ENCODE measurements at places on chromosomes 3 and 15.

GRCh38 chr3:101828691-101829436, 20.4 kb upstream of the NFKBIZ start:
- no peak for DNase-seq

DNA sequence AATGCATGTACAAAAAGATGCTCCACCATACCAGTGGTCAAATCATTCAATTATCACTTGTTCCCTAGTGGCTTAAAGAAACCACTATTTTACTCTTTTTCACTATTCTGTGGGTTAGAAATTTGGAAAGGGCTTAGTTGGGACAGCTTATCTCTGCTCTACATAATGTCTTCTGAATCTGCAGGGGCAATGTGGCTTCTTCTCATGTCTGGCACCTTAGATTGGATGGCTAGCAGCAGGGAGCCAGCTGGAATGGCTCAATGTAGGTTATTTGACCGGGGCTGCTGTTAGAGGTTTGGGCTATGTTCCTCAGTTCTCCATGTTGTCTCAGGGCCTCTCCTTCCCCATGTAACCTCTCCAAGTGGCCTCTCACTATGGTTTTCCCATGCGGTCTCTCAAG, 57.5 kb upstream of the EPHB1 start:
- DNase-seq, result no peak

DNA sequence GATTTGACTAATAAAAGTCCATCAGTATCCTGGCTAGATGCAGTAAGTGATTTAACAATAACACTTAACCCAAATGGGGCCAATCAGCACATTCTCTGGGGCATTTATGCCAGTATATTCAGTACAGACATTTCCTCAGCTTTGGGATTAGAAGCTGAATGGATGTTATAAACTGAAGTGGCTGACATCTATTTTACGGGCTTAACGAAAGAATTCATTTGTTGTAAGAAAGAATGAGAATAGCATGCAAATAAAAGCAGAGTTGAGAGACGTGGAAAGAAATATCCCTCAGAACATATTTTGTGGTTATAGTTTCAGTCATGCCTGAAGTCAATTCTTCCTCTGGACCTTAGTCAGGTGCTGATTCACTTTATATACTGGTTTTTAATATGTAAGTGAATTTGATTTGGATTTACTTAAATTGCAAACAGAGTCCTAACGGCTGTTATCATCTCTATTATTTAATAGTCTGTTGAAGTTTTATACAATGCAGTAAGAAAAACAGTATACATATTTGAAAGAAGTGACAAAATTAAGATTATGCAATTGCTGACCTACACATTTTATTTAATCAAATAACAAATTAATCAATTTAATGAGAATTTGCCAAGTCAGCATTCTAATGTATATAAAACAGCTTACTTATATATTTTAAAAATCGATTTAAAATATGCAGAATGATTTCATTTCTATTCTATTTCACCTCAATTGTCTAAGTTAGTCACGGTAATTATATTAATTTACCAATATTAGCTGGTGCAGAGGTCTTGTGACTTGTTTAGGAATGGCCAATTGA, 513.9 kb upstream of the CADM2 start:
- no peak for DNase-seq

GRCh38 chr3:71389911-71390573, 193.5 kb downstream of the FOXP1 start:
- no peak for DNase-seq

DNA sequence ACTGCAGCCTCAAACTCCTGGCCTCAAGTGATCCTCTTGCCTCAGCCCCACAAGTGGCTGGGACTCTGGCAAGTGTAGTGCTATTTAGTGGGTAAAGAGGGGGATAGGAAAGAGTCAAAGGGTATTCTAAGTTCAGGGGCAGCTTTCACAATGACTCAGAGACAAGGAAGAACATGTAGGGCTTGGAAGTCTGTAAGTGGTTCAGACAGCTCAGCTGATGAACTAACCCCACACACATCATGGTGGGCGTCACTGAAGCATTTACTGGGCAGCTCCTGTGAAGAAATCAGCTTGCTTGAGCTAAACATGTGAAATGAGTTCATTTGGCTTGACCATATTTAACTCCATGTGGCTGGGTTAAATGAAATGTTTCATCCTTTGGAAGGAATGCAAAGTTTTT, 34.6 kb upstream of the THSD4 start:
- no peak for DNase-seq

- DNase-seq, result no peak
These were observed 46.4 kb upstream of the PRICKLE2 start for GRCh38 chr3:64271631-64272030.

- no peak for DNase-seq
These were observed 18.3 kb upstream of the ATP8B4 start for GRCh38 chr15:50137330-50137761.

DNA sequence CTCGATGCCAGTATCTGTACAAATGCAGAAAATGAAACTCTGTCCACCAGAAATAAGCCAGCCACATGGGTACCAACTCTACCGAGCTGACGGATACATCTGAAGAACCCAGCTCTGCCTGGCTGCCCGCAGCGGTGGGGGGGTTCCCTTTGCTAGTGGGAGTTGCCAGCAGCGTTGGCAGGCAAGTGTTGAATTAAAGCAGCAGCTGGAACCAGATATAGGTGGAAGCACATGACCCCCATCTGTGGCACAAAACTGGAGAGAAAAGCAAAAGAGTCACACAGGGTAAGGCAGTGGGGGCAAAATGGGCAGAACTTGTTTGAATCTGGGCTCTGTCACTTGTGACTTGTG, 17.9 kb downstream of the CRYGS start:
- no peak for DNase-seq

DNA sequence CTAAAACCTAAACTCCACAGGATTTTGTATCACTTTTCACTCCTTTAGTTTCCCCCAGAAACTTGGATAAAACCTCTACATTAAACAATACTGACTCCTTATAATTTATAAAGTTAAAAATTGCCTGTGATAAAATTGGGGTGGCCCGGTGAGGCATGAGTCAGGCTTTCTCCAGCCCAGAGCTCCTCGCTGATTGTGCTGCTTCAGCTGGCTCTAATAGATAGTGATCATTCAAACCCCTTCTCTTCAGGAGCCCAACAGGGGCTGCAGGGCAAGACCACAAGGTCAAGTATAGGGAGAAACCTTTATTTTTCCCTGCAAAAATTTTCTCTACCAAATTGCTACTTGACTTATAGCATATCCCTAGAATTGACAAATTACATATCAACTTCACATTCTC, 308.2 kb downstream of the PLCL2 start:
- no peak for DNase-seq

- no peak for DNase-seq
These were observed 57.6 kb downstream of the TAFA4 start for GRCh38 chr3:68874551-68875348.

DNA sequence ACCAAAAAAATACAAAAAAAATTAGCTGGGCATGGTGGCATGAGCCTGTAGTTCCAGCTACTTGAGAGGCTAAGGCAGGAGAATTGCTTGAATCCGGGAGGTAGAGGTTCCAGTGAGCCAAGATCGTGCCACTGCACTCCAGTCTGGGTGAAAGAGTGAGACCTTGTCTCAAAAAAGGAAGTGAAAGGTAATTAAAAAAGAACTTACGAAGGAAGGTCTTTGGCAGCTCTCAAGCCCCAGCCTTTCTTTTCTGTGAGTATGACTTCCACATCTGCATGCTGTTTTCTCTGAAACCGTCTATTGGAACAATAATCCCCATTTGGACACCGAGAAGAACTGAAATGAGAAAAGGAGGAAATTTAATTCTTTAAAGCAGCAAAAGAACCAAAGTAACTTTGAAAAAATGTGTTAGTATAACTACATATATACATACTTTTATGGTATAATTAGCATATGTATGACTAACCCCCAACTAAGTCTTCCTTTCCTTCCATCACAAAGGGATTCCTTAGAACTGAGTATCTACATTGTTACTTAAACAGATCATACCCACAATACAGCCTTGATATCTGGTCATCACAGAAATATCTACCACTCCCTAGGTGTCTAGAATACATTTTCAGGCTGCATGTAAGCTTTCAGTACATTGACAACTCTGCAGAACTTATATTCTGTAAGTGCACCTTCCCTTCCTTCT, 50.1 kb downstream of the SETD2 start:
- no peak for DNase-seq

- DNase-seq, result no peak
These were observed 2.8 kb downstream of the LSAMP start for GRCh38 chr3:116442331-116443021.

DNA sequence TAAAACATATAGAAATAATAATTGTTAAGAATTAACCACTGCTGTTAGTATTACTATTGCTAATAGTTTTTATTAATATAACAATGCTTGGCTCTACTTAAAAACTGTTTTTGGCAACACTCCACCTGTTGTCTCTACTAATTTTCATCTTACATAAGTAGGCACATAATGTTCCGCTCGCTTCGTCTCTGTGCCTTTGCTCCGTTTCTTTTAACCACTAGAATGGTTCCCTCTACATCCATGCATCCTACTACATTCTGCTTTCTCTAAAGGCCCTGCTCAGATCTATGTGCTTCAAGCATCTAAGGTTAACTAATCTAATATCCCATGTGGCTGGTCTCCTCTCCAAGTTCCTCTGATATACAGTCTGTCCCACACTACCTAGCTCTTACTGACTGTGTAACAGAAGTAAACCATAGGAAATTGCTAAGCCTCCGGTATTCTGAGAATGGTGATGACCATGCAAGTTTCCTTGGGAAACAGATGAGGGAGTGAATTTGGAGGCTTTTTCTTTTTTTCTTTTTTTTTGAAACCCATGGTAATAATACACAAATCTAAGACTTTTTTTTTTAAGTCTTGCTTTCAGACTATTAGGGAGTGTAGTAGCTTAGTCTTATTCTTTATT, 138.3 kb downstream of the P3H2 start:
- DNase-seq, result no peak

GRCh38 chr3:197202694-197203093, 95.7 kb downstream of the DLG1 start:
- DNase-seq, result no peak

- DNase-seq, result no peak
These were observed 1.2 kb upstream of the TCAIM start for GRCh38 chr3:44337248-44337785.

- DNase-seq, result no peak
These were observed 45.8 kb upstream of the UBE2E2 start for GRCh38 chr3:23157331-23157730.

- no peak for DNase-seq
These were observed 370.4 kb upstream of the CDIN1 start for GRCh38 chr15:36208868-36209582.

GRCh38 chr3:39281533-39281932, 1.7 kb upstream of the CX3CR1 start:
- no peak for DNase-seq

DNA sequence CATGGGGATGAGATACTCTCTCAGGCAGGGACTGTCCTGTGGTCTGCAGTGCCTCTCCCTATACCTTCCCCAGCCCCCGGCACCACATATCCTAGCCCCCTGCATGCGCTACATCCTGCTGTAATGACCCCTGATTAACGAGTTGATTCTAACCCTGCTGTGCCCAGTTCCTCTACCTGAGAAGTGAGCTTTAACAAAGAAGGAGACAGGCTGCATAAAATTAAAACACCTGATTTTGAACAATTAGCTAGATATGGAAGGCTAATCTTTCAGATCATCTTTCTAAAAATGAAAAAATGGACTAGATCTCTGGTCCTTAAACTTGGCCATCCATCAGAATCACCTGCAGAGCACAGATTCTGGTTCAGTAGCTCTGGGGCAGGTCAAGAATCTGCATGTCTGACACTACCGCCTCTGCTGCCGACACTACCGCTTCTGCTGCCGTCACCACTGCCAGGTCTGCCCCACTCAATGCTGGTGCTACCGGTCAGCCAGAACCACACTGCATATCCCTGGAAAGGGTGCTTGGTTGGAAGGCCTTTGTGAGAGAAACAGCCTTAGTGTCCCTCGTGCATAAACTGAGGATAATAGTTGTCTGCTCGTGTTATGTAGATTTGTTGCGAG, 33.6 kb upstream of the ZBTB38 start:
- DNase-seq, result no peak

DNA sequence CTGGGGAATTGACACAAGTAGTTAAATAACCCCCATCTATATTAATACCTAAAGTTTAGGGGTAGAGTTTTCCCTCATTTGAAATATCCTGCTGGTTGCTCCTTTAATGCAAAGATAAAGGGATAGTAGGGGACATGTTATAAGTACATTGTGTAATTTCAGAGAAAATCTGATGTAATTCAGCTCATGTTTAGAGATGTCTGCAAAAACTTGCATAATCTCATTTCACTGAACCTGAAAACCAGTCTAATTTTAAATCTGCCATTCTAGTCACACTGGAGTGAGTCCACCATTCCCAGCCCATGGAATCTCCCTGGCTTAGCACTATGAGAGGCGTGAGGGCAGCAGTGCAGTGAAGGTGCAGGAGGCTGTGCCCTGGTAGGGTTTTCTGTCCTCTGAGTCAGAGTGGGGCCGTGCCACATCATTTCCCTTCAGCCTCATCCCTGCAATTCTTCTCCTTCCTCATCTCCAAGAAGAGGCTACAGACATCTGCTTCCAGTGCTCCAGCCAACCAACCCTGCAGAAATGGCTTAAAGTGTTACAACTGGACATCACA, 246.3 kb upstream of the UMPS start:
- DNase-seq, result no peak

GRCh38 chr3:44674211-44674610, 25.7 kb downstream of the ZNF35 start:
- no peak for DNase-seq

- DNase-seq, result no peak
These were observed 68.7 kb upstream of the ADPGK start for GRCh38 chr15:72852273-72852672.

- no peak for DNase-seq
These were observed 3.5 kb upstream of the MTFMT start for GRCh38 chr15:65032801-65033537.

DNA sequence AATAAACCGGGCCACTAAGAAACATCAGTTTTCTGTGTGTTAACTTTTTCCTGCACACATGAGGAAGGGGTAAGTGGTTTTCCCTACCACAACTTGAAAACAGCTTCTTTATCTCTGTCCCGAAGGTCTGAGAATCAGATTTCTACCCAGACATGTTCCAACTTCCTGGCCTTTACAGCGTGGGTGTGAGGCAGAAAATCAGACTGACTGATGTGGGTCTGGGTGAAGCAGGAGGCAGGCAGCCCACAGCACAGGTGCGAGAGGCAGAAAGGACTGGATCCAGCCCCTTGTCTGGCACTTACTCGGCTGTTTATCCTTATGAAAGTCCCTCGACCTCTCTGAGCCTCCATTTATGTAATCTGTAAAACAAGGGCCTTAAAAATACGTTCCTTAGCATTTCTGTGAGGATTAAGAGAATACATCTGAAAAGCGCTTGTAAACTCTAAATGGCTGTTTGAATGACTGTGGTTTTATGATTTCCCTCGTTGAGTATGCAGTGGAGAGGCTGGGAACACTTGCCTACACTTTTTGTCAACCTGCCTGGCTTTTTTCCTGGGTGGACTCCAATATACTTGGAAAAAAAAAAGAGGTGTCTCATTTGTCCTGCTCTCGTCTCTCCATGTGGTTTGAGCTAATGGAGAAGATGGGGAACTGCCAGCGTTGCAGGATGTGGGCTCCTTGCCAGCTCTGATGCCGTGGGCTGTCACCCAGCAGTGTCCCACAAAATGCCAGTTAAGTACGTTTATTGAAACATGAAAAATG, 3.1 kb downstream of the AGBL1 start:
- DNase-seq, result no peak

Data from stimulated activated CD8-positive, alpha-beta memory T cell treated with anti-CD3 and anti-CD28 coated beads, Interleukin-4, amount 100 ng/mL, for 1 hour (primary cell).